Urothelium cell line (cell line): ENCODE measurements at places on chromosomes 3 and 15.

DNA sequence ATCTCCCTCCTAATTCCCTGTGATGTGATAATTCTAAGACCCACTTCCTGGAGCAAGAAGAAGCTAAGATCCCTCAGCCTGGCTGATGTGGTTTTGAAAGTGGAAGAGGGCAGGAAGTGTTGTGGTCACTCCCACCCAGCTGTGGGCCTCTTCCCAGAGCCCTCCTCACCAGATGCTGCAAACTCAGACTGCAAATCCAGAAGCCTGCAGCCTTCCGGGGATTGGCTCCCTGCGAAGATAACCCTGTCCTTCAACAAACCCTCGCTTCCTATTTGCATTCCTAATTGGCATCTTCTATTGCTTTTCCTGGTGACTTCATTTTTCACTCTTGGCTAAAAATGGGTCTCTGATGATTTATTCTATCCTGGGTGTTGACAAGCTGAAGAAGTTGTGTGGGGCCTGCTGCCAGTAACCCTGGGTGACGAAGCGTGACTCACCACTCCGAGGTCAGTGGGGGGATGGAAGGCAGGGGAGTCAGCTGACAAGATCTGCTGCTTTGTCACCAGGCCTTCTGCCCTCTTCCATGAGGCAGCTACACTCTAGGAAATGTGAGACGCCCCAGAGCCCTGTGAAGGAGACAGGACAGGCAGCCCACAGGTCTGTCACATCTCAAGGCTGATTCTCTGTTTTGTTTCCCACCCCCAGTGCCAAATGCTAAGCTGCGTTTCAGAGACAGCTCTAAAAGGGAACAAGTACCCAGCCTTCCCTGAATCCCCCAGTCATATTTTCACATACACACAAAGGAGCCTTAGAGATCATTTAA, 99.7 kb upstream of the LIPC start:
- DNase-seq, result peak; percentile 95

DNA sequence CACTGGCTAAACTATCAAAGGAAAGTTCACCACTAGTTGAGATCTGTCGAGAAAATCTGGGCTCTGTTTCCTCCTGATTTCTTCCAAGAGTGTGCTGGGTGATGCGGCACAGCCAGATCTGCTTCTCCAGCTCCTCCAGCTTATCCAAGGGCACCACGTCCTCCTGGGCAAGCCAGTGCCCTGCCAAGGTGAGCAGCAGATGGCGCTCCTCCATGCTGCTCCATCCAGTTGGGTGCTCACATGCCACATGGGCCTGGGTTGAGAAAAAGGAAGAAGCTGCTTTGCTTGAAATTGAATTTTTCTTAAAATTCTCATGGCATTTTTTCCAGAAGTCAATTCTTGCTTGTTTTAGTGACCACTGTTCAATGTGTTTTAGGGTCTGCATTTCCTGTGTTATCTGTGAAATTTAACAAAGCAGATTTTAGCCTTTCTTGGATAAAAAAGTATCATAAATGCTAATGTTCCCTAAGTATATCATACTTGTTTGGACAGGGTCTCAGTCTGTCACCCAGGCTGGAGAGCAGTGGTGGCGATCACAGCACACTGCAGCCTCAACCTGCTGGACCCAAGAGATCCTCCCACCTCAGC, 47.3 kb downstream of the EIF3J start:
- DNase-seq, result peak; percentile 68

DNA sequence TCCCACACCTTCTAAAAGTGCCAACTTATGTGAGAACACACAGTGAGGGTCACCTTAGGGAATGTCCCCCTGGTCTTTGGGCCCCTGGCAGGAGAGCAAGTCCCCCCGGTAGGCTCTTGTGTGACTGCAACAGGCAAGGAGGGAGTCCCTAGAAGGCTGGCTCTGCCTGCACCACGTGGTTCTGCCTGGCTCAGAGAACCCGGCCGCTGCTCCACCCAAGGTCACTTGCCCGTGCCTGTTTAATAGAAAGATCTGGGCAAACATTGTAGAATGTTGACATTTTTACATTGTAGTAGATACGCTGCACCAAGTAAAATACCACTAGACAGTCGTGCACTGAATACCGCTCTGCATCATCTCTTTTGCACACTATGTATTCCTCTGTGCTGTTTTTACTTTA, 21.9 kb downstream of the GABRA5 start:
- DNase-seq, result no peak

GRCh38 chr3:99884484-99884883, 66.8 kb downstream of the CMSS1 start:
- no peak for DNase-seq

DNA sequence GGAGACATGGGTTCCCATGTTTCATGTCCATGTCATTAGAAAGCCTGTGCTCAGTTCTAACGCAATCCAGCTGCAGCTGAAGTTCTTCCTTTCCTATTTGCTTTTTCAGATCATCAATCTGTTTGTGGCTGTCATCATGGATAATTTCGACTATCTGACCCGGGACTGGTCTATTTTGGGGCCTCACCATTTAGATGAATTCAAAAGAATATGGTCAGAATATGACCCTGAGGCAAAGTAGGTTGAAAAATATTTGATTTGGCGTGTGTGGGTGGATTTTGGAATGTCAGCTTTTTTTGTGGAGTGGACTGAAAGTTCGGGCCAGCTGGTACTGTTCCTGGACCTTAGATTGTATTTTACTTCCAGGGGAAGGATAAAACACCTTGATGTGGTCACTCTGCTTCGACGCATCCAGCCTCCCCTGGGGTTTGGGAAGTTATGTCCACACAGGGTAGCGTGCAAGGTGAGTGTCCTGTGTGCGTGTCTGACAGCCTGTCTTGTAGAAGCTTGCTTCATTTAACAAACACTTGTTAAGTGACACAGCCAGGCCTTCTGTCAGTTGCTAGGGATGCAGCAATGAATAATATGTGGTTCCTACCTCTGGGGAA, 69.6 kb downstream of the CHDH start:
- no peak for DNase-seq

DNA sequence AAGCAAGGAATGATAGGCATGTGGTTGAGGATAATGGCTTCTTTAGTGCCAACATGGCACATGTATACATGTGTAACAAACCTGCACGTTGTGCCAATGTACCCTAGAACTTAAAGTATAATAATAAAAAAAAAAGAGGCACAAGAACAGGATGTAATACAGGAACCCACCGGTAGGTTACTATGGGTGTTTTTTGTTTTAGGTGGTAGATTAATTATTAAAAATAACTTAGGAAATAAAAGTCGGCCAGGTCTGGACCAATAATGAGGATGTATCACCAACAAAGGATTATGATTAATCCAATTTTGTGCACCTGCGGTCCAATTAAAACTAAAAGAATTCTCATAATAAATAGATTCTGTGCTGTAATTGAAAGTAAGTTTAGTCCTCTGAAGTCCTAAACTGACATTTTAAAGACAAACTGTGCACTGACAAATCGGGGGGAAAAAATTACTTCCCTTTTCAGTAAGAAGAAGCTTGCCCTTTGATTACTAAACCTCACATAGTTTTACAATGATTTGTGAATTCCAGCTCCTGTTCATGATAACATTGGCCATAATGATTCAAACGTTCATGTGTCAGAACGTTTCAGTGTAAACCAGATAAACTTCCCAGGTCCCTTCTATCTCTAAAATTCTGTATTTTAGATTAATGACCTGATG, 62.2 kb downstream of the CASR start:
- DNase-seq, result no peak

DNA sequence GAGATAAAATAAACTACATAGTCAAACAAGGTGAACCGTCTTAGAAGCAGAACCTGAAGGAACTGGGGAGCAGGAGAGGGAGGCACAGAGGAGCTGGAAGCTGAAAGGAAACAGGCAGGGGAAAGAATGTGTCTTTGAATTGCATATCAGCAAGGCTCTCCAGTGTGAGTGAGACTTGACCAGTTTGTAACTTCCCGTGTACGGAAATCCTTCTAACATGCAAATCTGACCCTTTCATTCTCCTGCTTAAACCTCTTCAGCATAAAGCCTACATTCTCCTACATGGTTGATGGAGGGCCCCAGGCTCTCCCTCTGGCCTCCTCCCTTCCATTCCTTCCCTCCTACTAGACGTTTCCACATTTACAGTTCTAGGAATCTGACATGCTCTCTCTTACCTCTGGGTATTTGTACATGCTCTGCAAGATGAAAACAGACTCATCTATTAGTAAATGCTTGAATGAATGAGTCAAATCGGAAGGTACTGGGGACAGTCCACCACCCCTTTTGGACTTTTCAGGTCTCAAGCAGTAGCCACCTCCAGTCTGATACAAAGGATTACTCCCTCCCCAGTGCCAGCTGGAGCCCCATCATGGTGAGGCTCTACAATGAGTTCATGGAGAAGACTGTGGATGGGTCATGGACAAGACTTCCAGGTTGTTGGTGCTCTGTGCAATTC, 6.1 kb upstream of the SLC25A38 start:
- no peak for DNase-seq

DNA sequence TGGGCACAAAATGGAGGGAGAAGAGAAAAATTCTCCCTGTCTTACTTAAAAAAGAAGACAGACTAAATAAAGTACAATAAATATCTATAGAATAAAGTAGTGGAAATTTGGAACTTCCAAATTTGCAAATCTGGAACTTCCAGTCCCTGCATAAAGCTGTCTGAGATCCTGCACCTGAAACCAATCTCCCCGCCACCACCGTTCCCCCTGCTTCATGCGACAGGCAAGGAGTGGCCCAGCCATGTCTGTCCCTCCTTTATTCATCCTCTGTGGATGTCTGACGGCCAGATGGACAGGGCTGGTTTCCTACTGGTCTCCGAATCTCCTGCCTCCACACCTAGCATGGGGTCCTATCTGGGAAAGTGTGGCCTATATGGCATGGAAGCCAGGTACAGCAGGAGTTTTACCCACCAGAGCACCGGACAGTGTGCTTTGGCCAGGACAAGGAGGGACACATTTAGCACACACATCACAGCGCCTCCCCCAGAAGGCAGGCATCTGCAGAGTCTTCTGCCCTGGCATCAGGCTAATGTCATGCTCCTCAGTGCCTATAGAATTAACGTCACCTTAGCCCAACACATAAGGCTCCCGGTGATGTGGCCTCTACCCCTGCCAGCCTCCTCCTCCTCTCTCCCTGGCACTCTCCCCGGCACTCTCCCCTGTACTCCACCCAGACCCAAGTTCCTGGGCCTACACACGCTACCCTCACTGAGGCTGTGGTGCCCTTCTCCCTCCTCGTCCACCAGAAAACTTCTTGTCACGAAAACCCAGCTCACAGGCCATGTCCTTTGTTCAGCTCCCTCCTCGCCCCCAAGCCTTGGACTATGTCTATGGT, 170.8 kb downstream of the XXYLT1 start:
- no peak for DNase-seq

GRCh38 chr3:29906906-29907305, 626.0 kb downstream of the RBMS3 start:
- no peak for DNase-seq

DNA sequence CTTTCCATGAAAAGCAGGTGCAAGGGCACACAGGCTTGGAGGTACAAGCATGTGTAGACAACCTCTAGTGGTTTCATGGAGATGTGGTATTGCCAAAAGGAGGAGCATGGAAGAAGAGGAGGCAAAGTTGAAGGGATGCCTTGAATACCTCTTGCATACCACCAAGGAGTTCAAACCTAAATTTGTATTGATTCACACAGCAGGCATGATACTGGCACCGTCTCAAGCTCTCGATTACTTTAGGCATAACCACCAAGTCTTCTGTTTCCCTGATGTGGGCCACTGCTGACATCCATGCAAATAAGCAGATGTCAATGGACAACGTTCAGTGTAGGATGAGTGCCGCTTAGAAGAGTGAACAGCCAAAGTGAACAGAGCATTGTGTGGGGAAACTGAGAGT, 87.1 kb downstream of the SCN11A start:
- DNase-seq, result no peak

GRCh38 chr3:9808345-9809037, 1.6 kb upstream of the TTLL3 start:
- peak; percentile 21 for DNase-seq

DNA sequence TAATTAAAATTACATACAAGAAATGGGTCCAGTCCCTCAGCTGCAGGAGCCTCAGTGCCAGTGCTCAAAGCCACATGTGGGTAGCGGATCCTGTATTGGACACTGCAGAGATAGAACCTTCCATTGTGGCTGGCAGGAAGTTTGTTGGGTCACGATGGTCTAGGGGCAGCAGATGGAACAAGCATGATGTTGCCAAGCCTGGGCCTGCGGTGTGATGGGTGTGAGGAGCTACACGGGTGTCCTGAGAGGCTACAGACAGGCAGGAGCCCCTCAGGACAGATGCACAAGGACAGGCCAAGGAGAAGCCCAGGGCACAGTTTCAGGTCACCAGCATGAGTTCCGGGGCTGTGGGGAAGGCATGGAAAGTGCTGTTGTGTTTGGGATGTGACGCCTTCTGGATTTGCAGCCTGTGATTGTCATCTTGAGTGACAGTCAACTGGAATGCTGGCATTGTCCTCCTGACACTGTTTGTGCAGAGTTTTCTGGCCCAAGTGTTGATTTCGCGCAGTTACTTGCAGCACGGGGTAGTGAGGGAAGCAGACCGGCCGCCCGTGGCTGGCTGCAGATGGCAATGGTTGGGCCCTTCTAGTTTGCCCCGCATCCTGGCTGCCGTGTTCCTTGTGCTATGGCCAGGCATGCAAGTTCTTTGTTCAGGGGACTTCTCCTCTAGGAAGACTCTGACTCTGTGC, 177.1 kb downstream of the NSMCE3 start:
- DNase-seq, result no peak

GRCh38 chr15:91465696-91466095, 365.6 kb downstream of the SV2B start:
- DNase-seq, result no peak

DNA sequence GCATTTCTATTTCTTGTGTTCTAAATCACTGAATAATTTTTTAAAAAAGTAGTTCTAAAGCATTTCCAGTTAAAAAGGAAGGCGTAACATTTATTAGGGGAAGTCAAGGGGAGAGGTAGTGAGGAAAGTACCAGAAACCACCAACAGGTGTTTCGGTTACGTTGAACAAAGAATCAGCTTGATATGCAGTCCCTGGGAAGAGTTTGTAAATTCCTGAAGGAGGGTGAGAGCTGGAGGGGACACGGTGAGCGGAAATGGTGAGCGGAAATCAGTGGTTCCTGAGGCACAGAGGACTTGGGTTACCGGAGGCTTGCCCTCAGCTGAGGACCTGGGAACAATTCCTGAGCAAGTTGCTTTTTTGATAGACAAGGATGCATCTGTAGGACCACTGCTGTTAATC, 17.8 kb downstream of the MAP2K1 start:
- no peak for DNase-seq

GRCh38 chr3:188205992-188206416, 52.0 kb downstream of the LPP start:
- no peak for DNase-seq

DNA sequence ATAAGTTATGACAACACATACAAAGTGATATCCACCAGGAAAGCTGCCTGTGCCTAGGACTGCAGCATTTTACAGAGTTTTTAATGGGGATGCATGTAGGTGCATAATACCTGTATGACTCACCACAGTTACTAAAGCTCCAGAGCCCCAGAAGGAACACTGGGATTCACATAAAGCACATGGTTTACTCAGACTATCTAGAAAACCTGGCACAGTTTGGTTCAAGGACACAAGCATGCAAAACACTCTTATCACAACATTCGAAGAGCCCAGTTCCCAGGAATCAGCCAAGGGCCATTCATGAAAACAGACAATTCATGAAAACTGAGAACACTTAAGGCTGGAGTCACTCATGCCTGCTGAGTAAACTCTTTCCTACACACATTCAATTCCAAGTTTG, 261.0 kb downstream of the PYDC2 start:
- peak; percentile 14 for DNase-seq

- no peak for DNase-seq
Observed at GRCh38 chr3:127693336-127693843, 20.6 kb downstream of the ABTB1 start.

- DNase-seq, result no peak
Observed at GRCh38 chr3:123331006-123331405, 117.9 kb downstream of the ADCY5 start.
